ENCODE measurements at places on chromosomes 11 and 22. TPM values are rescaled to one million over a fixed set of nuclear protein-coding genes. Genes with fewer than 3 reads are reported as not detected.

GRCh38 chr11:60973699-60974098 is 2.2 kb downstream of the CD6 start:
- DNase-seq, result no peak

GRCh38 chr11:44987506-44987905 is 36.8 kb upstream of the TP53I11 start:
- no peak for DNase-seq

GRCh38 chr11:116792869-116793771 is 1.4 kb upstream of the APOA5 start:
- DNase-seq, result no peak

- peak; percentile 46 for DNase-seq
These were observed 3.0 kb downstream of the INSC start for GRCh38 chr11:15117751-15118150.

- no peak for DNase-seq
These were observed 4.2 kb upstream of the C11orf86 start for GRCh38 chr11:66970807-66971442.

DNA sequence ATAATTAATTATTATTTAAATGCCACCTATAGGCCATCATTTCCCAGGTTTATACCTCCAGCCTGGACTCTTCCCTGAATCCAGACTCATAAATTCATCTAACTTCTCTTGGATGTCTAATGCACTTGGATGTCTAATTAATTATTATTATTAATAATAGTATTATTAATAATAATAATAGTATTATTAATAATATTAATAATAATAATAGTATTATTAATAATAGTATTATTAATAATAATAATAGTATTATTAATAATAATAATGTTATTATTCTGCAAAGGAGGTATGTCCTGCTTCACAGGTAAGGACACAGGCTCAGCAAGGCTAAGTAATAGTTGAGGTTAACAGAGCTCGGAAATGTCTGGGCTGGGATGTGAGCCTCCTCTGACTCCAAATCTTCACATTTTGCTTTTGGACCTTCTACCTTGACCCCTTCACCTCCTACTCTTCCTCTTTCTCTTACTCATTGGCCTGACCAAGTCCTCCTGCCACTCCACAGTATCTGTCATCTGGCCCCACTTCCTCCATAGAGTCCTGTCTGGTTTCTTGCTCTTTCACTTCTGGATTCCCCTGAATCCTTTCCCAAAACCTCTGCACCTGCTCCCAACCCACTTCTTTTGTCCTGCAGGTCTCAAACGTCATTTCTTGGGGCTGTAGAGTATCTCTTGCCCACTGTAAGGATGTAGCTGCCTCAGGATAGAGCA is 8.0 kb downstream of the RIBC2 start:
- DNase-seq, result no peak

MS4A15 gene
- not detected for total RNA-seq

GAB4 gene
- not detected for total RNA-seq
